ENCODE measurements at places on chromosomes 11 and 22.

- DNase-seq: no peak
Measured at GRCh38 chr11:95972060-95972459, 48.2 kb upstream of the MTMR2 start.

DNA sequence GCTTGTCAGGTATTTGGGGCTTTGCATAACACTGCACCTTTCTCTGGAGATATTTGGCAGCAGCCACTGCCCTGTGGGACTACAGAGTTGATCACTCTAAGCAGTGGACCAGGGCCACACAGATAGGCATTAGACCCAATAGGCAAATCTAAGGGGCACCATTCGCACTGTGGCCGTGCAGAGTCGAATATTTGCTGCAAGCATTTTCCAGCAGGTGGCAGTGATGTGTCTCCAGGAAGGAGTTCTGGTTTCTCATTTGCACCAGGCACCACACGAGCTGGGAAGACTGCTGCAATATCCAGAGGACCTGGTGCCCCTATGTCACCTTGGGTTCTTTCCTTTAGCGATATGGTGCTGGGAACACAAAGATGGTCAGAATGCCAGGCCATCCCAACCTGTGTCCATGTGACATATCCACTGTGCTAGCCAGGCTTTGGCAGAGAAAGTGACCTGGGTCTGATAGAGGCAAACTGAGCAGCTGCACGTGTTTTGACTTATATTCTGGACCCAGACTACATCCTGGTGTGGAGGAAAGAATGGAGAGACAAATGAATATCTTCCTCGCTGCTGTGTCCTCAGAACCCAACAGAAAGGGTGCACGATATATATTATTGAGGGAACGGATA is 318.7 kb downstream of the BUD13 start:
- peak; percentile 5 for DNase-seq

DNA sequence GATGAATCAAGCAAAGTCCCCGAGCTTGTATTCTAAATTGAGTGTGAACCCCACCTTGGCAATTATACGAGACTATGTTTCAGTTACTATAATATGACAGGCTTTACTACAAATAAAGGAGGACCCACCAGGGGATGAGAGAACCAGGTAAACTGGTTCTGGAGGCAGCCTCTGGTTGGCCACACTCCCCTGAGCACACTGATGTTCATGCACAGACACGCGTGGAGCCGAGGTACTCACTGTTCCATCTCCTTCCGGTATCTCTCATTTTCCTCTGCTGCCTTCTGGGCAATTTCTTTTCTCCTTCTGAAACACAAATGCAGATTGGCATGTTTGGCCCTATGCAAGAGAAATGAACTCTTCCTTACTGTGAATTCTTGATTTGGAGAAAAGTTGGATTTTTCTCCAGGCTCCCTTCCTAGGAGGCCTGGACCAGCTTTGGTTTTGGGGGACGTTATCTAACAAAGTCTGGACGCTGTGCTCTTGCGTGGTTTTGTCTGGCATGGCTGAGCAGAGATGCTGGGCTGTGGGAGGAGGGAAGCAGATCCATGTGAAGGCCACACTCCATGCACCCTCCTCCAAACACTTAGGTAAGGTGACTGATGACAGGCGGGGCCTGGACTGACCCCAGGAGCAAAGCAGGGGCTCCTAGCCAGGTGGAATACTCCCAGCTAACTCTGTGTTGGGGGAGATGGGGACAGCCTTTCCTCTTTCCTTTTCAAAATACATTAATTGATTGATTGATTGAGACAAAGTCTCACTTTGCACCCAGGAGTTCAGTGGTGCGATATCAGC is 22.9 kb downstream of the USH1C start:
- no peak for DNase-seq

DNA sequence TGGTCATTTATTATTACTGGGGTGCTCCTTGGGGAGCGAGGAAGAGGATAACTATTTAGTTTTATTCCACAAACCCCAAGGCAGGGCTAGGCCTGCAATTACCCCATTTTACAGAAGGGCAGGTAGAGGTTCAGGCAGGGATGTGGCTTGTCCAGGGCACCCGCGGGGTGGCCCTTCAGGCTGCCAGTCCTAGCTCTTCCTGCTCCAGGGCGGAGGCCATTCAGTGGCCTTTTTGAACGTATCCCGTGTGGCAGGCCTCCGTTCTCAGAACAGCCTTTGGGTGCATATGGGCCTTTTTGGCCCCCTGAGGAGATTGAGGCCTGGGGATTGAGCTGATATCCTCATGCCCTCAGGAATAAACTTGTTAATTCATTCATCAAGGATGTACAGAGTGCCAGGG is 66.2 kb downstream of the MPPED1 start:
- no peak for DNase-seq

DNA sequence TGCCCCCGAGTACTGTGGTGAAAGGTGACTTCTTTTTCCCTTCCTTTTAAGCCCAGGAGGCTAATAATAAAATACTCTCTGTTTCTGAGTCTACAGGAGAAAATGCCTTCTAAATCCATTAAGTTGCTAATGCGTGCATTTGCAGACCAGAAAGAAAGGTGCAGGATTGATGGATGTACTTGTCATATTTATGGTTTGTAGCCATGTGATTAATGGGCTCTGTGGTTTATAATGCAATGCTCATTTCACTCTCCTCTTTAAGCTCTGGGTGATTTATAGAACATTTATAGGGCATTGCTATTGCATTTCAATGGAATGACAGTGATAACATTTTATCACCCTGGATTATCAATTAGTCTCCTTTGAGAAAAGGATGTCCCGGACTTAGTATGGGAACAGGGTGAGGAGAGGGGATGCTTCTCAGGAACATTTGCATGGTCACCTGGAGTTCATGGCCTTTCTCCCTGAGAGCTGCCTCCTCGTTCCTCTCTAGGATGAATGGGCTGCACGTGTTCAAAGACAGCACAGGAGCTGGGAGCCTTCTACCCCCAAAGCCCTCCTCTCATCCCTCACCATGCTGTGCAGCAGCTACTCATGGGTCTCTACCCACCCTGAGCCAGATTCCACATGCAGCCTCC is 82.8 kb upstream of the HMGXB4 start:
- no peak for DNase-seq

DNA sequence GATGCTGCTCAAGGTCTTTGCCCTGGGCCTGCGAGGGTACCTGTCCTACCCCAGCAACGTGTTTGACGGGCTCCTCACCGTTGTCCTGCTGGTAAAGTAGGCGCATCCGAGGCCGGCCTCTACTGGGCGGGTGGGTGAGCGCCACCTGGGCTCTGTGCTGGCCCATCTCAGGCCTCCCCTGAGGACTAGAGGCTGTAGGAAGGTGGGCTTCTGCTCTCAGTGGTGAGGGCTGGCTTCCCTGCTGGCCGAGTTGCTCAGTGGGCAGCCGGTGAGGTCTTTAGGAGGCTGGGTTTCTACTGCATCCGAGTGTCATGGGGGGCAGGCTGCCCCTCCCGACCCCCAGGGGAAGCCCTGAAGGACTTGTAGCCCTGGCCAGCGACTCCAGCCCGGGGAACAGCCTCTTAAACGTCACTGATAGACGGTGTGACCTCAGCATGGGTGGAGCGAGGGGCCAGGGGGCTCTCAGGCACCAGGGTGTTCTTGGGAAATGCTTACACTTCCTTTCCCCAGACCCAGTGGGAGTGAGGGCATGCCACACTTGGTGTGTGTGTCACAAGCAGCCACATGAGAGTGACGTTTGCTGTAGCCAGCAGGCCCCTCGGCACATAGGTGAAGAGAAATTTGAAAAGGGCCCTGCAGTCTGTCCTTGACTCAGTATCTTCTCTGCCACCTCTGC is 30.3 kb downstream of the TPCN2 start:
- no peak for DNase-seq

DNA sequence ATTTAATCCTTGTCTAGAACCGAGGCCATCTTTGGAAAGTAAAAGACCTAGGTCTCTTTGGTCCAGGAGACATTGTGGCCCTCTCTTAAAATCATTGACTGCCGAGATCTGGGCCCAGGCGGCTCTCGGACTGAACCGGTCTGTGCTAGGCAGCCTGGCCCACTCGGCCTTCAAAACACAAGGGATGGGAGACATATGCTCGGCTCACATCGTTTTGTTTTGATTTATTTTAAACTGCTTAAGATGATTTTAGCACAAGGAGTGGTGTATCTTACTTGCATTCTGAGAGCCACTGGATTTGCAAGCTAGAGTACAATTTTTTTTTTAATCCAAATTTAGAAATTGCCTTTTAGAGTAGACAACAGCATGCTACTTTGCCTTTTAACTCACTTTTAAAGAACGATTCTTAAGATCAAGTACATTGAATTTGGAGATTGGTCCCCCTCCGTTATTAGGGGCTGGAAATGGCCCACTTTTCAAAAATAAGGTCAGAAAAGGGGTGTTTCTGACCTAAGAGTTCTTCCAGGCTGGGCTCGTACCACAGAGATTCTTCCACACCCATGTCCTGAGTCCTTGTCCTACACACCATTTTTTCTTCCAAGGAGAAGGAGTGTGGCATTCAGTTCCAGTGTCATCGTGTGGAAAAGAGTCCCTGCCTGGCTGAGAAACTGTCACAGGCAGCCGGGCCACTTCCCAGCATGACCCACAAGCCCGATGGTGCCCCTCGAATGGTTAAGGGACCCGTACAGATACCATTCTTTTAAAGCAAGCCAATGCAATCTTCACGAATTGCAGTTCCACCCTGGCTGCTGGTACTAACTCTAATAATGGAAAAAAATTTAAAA is 80.5 kb upstream of the WNT7B start:
- DNase-seq: no peak

DNA sequence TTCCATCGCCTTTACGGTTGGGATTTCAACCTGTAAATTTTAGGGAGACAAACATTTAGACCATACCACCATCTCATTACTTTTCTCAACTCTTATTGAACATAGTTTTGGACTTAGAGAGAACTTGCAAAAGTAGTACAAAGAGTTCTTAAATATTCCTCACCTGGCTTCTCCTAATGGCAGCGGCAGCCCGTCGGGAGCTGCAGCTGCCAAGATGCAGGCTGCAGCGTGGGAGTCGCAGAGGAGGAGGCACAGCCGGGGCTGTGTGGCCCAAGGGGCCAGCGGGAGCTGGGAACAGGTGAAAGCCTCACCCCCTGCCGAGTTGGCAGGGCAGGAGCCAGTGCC is 23.1 kb upstream of the RNASEH2C start:
- DNase-seq: no peak

- DNase-seq: peak; percentile 46
Measured at GRCh38 chr11:118338637-118339061, 3.9 kb downstream of the CD3D start.

DNA sequence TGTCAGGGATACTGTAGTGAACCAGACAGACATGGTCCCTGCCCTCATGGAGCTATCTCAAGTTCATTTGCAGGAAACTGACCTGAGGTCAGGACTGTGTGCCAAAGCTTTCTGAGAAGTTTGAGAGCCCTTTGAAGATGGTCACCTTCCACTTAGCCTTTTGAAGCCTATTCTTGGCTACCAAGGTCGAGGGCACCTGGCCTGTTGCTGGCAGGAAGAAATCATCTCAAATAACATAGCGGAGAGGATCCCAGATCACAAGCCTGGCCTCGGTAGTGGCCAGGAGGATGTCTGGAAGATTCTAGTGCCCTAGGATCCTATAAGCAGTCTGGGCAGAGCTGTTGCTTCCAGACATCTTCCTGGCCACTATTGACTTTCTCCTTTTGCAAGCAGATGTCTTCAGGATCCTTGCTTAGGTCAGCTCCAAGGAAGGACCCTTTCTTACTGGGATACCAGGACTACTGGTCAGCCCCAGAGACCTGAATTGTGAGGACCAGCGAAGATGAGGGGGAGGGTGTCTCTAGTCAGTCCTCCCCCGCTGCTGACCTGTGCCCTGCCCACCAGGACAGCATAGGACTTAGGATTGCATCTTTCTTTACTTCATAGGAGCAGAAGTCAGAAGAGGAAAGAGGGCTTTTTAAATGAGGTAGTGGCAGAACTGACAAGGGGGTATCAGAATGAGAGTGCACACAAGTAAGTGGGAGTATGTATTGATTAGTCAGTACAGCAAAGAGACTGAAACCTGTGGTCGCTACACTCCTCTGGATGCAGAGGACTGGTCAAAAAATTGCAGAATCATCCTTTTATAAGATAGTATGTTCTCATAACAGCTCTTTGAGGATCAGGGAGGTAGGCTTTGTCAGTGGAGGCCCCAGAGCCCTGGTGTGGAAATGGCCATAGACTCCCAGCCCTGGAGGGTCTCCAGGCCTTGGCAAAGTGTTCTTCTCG is 94.8 kb downstream of the TEAD1 start:
- DNase-seq: no peak

- DNase-seq: no peak
Measured at GRCh38 chr22:46774980-46775849, 12.8 kb downstream of the TBC1D22A start.

DNA sequence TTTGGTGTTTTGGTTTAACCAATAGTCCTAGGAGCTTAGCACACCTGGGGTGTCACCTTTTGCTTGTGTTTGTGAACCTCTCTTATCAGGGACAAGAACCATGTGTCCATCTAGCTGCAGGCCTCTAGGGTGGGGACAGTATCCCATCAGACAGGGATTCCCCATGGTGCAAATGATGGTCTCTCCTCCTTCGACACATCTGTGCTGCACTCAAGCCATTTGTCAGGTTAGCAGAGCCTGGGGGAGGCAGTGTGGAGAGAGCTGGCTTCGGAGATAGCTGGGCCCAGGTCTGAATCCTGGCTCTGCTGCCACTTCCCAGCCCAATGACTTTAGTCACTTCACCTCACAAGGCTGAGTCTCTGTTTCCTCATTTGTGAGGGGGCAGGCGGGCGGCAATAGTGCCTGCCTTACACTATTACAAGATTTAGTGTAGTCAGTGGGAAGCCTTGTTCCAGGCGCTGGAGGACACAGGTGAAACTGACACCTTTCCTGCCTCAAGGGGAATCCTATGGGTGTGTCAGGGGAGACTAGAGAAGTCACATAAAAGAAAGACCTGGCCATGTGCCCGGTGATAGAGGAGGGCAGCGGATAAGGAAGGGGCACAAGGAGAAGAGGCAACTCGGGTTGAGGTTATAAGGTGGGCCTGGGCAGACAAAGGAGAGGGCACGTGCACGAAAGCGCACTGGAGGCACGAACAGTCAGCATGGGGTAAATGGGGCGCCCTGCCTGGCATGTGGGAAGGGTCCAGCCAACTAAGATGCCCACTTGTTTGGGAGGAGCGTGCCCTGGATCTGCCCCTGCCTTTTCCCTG is 12.6 kb downstream of the KLHL35 start:
- DNase-seq: no peak

GRCh38 chr22:33404723-33405122 is 346.5 kb upstream of the SYN3 start:
- no peak for DNase-seq

- DNase-seq: no peak
Measured at GRCh38 chr11:133981156-133981555, 24.4 kb upstream of the IGSF9B start.

- DNase-seq: no peak
Measured at GRCh38 chr22:38314933-38315822, 2.1 kb downstream of the CSNK1E start.

DNA sequence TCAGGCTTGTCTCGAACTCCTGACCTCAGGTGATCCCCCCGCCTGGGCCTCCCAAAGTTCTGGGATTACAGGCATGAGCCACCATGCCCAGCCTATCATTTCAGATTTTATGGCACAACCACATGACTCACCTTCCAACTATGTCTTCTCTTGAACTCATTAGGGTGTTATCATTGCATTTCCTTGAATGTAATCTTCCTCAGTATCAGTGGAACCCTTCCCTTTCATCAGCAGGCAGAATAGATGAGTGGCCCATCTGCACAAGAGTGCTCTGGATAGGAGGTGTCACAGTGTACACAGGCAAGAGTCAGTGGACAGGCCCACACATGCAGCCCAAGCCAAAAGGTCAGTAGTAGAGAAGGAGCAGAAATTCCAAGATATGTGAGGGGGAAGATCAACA is 29.1 kb upstream of the AQP11 start:
- peak; percentile 71 for DNase-seq

GRCh38 chr22:30806391-30806861 is 111.8 kb downstream of the OSBP2 start:
- DNase-seq: peak; percentile 79

GRCh38 chr11:77211594-77212251 is 83.7 kb downstream of the MYO7A start:
- no peak for DNase-seq
